ENCODE measurements at places on chromosomes 13 and 19.

- no peak for DNase-seq
These were observed 10.5 kb upstream of the RAP2A start for GRCh38 chr13:97423300-97424045.

DNA sequence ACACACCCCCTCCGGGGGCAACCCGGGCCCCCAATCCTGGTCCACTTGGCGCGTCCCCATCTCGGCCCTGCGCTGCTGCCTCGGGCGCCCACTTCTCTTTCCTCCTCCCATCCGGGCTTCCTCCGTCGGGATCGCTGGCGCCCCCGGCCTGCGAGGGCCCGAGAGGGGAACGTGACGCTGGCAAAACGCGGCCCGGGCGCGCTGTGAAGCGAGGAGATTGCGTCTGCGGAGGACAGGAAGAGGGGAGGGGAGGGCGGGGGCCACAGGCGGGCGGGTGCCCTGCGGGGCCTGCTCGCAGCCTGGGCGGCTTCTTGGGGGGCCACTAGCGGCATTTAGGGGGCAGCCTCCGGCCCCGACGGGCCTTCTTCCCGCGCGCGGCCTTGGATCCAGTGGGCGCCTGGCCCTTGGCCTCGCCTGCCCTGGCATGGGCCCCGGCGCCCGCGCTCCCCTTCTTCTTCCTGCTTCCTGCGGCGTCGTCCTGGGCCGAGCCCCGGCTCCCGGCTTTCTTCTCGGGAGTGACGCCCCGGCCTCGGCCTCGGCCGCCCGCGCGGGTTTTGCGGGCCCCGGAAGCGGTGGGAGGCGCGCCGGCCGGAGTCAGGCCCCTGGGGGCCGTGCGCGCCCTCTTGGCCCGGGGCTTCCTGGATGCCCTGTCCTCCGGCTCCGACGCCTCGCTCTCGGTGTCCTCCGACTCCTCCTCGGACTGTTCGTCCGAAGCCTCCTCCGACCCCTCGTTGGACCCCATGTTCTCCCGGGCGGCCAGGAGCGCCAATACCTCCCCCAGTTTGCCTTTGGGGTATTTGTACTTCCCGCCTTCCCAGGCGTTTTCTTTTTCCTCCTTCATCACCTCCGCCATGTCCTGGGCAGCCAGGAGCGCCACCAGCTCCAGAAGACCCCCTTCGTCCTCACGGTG lies 2.2 kb downstream of the PNMA8B start:
- no peak for DNase-seq

DNA sequence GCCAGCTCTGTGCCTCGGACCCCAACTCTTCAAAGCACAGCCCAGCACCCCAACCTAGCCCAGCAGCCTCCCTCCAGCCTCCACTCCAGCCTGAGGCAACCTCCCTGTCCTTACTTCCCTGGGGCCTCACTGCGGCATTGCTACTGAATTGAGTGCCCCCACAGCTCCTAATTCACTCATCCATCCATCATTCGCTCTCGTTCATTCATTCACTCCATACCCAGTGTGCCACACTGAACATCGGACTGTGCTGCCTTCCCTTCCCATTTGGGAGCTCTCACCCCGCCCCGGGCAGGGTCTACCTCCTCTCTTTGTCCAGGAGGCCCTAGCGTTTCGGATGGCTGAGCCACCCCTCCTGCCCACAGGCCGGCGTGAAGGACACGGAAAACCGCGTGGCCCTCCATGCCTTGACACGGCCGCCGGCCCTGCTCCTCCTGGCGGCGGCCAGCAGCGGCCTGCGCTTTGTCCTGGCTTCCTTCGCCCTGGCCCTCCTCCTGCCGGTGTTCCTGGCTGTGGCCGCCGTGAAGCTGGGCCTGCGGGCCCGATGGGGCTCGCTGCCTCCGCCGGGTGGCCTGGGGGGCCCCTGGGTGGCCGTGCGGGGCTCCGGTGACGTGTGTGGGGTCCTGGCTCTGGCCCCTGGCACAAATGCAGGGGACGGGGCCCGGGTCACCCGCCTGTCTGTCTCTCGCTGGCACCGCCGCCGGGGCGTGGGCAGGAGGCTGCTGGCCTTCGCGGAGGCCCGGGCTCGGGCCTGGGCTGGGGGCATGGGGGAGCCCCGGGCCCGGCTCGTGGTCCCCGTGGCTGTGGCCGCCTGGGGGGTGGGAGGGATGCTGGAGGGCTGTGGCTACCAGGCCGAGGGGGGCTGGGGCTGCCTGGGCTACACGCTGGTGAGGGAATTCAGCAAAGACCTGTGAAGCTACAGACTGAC lies 1.3 kb downstream of the NAT14 start:
- no peak for DNase-seq

- peak; percentile 63 for DNase-seq
These were observed 20.6 kb upstream of the USP29 start for GRCh38 chr19:57099199-57099661.

- DNase-seq = no peak
These were observed 18.9 kb downstream of the PAK4 start for GRCh38 chr19:39144290-39145071.

DNA sequence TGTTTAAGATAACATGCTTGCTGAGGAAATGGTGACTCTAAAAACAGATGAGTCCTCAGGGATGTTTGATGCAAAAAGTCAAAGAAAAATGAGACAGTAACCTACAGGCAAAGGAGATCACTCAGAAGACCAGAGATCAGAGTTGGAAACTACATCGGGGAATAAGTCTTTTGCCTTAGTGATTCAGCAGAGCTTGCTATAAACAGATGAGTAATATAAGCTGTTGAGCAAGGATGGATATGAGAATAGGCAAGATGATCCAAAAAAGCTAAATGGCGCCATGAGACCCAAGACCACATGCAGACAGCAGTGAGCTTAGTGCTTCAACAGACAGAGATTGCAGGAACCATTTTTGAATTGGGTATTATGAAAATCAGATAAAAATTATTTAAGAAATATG lies 168.6 kb downstream of the POSTN start:
- no peak for DNase-seq

DNA sequence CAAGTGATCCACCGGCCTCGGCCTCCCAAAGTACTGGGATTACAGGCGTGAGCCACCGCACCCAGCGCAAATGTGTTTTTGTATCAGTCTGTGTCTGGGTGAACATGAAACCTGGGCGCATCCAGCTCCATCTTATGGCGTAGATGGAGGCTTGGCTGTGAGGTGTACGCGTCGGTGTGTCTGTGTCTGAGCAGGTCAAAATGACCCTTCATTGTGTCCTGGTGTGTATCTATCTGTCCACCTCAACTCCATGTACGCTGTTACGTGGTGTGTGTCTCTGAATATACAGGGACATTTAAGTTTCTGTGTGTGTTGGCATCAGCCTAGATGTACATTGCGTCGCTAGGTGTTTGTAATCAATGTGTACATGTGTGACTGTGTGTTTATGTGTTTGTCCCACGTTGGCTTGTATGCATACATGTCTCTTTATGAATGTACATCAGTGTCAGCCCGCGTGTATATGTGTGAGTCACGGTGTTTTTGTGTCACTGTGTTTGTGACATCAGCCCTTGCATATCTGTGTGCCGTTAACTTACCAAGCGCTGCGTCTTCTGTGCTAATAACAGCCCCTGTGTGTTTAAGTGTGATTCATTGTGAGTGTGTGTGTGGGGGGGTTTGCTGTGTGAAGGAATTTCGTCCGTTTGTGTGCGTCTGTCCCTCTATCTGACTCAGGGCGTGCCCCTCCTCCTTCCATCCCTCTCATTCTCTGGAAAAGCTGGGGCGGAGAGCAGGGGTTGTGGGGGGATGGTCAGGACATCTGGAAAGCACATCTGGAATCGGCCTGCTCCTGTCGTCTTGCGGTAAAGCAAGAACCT lies 6.4 kb downstream of the AXL start:
- no peak for DNase-seq

- no peak for DNase-seq
These were observed 4.2 kb downstream of the POU4F1 start for GRCh38 chr13:78598966-78599644.

DNA sequence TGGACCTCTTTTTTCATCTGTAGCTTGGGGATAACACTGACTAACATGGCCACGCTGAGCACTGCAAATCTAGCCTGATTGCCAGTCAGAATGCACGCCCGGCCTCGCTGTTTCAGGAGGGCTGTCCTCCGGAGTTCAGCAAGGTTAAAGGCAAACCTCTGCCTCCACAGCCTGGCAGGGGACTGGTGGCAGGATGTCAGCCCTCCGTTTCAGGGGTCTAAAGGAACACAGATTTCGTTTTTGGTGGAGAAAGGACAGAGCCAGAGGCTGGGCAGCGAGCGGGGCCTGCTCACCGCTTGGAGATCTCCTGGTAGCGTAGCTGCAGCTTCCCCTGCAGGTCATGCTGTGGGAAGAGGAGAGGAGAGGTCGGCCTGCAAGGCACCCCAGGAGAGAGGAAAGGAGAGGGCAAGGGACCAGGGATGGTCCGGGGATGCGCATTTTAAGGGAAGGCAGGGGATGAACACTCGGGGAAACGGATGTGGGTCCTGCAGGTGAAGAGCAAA lies 560 bp downstream of the NDUFA7 start:
- DNase-seq = no peak

Measured in HEK293T (cell line).